ENCODE measurements at places on chromosomes 11 and 22.

- no peak for DNase-seq
Observed at GRCh38 chr22:29259253-29259899, 8.4 kb downstream of the RHBDD3 start.

DNA sequence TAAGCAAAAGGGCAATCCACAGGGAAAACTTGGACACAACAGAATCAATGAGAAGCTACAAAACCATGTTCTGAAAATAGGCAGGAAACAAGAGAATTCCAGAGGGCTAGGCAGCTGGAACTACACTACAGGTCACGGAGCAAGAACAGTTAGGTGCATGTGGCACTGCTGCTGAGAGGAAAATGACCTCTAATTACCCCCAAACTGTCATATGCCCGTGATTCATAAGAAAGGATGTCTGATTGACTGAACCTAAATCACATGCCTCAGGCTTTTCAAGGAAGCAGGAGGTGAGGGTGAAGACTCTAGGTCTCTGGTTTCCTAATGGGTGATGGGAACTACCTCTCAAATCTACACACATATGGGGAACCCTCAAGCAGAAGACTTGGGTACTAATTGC lies 17.9 kb upstream of the RRAS2 start:
- DNase-seq, result no peak

DNA sequence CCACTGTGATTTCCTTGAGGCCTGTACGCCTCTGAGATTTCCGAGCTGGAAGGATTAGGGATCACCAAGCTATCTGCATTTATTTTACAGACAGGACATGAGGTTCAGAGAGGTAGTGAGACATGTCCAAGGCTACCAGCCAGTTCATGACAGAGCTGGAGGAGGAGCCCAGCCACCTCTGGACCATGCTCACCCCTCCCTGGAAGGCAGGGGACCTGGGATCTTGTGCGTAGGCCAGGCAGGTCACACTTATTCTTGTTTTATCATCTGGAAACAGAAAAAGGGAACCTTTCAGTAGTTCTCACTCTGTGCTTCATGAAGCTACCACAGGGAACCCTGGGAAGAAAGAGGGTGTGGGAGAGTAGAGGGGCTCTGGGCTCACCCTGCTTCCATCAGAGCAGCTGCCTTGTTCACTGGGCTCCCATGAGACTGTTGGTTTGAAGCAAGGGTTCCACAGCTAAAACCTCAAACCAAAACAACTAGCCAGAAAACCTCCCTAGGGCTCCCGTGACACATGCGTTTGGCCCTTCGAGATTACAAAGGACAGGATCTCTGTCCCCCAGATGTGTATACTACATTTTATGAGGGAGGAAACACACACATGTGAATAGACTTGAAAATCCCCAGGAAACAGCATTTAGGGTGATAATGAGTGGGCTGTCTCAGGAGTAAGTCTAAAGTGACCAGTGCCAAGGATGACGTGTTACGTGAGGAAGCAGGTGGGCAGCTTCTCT lies 106.4 kb downstream of the DSCAML1 start:
- DNase-seq, result no peak

DNA sequence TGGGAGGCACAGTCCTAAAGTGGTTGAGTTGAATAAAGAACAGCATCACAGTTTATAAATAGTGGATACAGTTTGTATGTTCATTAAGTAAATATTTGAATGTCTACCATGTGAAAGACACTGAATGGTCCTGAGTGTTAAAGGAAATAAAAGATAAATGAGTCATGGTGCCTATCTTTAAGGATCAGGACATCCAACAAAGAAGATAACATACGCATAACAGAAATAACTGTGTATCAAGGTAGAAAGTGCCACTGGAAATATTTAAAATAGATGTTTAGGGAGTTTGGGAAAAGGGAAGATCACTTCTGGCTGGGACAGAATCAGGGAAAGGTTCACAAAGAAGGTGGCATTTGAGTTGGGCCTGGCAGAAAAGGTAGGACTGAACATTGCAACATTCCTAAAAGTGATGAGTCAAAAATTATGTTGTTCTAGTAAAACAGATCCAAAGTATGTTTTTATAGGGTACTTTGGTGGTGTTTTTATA lies 41.5 kb downstream of the CSTPP1 start:
- no peak for DNase-seq

GRCh38 chr22:19665784-19666672 lies 48.3 kb upstream of the SEPTIN5 start:
- DNase-seq, result no peak

DNA sequence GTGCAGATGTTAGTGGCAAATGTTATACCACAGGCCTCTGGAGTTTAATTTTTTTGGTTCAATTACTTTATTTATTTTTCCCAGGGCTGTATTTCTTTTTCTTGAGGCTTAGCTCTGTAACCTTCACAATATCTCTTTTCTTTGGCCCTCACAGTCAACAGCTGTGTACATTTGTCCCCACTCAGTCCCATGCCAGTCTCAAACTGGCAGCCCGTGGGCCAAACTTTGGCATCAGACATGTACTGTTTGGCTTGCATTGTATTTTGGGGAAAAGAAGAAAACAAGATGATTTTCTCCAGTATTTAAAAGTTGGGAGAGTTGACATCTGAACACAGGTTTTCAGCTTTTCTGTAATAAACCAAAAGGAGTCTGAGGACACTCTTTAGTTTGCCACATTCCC lies 87.1 kb downstream of the PRR5L start:
- no peak for DNase-seq

- DNase-seq, result no peak
Observed at GRCh38 chr11:12084256-12084655, 26.1 kb upstream of the MICAL2 start.

DNA sequence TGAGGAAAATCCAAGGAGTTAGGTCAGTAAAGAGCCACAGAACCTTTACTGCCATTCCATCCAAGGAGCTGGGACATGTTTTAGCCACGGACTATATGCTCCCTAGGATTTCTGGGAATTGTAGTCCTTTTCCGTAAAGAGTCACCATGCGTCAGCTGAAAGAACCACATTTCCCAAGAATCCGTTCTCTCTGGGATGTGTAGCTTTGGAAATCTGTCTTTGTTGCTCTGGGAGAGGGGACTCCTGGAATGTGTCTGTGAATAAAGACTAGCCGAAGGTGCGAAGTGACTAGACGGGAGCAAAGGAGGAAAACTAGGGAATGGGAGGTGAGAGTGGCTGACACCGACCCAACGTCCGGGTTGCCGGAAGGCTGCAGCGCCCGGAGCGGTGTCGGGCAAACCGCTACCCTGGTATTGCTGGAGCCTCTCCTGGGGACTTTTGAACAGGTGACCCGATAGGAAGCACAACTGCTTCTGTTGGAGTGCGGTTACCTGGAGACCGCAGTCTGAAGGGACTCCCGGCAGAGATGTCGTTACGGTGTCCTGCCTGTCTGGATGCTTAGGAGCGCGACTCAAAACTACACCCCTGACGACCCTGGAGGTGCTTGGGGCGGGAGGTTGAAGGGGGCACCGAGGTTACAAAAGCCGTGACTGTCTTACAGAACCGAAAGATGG lies at the start of gene IFTAP:
Gene IFTAP, plus strand, starts transcription at position 187 of the 674 bp plus-strand sequence. CDS start 15,602 bp downstream, outside the sequence.
- DNase-seq, result peak; percentile 52

GRCh38 chr11:119024430-119025098 lies 6.0 kb downstream of the TRAPPC4 start:
- no peak for DNase-seq

- DNase-seq, result peak; percentile 54
Observed at GRCh38 chr11:6438979-6439571, 1.7 kb downstream of the HPX start.

- no peak for DNase-seq
Observed at GRCh38 chr22:48091060-48091650, 1328.7 kb downstream of the TBC1D22A start.

DNA sequence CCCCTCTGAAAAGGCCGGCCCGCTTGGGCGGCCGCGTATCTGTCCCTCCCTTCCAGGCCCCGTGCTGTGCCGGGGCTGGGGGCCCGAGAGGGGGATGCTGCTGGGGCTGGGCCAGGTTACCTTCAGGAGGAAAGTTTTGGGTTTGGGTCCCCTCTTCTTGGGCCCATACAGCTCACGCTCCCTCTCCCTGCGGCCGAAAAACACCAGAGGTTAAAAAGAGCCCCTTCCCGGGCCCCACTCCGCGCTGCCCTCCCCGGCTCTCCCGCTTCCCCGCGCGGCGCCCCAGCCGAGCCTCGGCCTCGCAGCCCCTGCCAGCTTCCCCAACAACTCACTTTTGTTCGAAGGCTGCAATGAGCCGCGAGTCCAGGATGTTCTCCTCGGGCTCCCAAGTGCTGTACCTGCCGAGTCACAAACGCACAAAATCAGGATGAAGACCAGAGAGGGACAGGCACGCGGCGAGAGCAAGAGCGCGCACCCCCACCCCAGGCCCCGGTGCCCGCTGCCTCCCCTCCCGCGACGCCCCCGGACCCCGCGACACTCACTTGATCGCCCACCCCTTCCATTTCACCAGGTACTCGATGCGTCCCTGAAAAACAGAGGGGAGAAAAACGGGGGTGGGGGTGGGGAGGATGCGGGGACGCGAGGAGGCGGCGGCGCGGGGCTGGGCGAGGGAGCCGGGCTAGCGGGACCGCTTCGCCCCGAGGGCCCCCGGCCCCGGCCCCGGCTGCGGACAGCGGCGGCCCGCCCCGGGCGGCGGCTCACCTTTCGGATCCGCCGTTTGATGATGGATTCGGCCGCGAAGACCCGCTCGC lies 450 bp downstream of the CBX6 start:
- DNase-seq, result peak; percentile 50

GRCh38 chr22:42326301-42326700 lies 55.8 kb upstream of the TCF20 start:
- DNase-seq, result no peak

- no peak for DNase-seq
Observed at GRCh38 chr11:45756384-45757010, 48.5 kb upstream of the SLC35C1 start.

DNA sequence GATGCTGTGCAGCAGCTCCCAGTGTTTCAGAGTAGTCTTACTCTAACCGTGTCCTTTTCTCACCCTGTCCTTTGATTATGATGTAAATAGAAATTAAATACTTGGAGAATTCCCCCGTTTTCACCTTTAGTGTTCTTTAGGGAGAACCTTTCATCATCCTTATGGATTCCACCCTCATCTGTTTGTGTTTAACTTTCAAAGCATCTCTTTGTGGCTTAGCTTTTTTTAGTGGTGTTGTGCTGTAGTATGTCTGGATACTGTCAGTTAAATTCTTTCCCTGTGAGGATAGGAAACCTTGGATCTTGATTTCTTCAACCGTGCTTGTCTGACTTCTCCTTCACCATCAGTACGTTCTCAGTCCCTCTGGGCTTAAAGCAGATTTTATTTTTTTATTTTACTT lies 48.5 kb downstream of the PPP6R3 start:
- no peak for DNase-seq

DNA sequence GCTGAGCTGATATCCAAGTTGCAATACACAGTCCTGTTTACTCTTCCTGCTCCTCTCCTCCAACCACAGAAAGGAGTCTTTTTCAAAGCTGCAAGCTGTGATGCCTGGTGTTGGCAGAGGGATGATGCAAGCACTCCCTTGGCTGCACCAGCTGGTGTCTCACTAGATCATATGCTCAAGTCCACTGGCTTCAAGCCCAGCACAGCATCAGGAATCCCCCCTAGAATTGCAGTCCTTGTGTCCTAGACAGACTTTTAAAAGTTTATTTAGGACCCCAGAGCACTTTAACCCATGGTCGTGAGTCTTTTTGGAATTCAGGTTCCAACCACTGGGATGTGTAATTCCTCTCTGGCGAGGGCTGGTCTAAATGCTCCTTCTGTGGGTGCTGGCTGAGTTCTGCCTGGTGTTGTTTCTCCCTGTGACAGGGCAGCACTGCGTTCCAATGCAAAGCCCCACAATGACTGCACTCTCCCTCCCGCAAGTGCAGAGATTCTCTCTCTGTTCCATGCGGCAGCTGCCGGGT lies 1.9 kb upstream of the HEPN1 start:
- no peak for DNase-seq

GRCh38 chr22:27011717-27012116 lies 354.3 kb downstream of the MIAT start:
- DNase-seq, result no peak

- no peak for DNase-seq
Observed at GRCh38 chr11:128161436-128161835, 425.9 kb downstream of the ETS1 start.

DNA sequence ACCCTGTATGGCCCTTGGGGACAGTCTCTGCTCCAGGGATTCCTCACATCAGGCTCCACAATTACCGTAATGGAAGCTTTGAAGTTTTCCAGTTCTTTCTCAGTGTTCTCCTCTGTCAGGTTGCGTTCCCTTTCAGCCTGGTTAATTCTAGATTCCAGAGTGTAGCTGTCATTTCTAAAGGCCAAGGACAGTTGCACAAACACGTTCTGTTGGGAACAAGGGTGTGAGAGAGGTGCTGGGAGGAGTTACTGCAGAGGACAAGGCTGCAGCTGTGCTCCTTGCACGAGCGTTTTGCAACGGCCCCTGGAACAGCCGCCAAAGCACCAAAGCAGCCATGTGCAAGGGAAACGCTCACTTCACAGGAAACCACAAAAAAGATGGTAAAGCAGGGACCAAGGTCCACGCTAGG lies 35.9 kb upstream of the LYVE1 start:
- no peak for DNase-seq

DNA sequence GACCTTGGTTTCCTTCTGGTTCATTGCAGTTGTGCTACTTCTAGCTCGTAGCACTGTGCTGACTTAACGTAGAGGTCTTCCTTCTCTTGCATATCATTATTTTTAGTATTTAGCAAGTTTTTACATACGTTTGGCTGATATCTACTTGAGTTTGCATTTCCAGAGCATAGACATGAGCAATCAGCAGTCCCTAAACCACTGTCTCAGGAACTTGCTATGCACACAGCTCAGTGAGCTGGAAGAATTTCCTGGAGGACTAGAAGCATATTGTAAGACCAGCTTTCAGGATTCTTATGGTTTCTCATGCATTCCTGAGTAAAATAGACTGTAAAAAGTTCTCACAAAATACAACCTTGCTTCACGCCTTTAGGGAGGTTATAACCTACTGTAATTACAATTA lies 226.7 kb upstream of the PDGFD start:
- no peak for DNase-seq

- no peak for DNase-seq
Observed at GRCh38 chr11:14614091-14614622, 29.4 kb upstream of the PDE3B start.

GRCh38 chr11:121696931-121697670 lies 244.3 kb upstream of the SORL1-AS1 start:
- no peak for DNase-seq

- DNase-seq, result no peak
Observed at GRCh38 chr11:46570790-46571398, 22.9 kb downstream of the AMBRA1 start.

GRCh38 chr11:2671748-2672147 lies 28.0 kb downstream of the KCNQ1OT1 start:
- DNase-seq, result no peak

DNA sequence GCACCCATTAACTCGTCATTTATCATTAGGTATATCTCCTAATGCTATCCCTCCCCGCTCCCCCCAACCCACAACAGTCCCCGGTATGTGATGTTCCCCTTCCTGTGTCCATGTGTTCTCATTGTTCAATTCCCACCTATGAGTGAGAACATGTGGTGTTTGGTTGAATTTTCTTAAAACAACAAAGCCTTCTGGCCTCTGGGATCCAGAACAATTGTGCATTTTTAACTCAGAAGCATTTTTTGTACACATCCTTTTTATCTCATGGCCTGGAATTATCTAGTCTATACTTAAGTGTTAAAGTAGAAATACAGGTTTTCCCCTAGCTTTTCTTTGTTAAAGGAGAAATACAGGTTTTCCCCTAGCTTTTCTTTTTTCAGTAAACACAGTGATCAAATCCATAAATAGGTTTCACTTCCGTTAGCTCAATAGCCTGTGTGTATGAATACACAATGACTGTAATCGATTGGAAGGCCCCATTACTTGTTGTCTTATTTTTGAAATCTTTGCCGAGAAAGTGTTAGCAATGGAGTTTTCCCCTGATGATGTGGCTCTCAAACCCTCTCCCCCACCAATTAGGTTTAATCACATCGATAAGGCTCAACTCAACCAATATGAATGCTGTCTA lies 125.6 kb upstream of the PITPNB start:
- no peak for DNase-seq

All from stimulated activated CD4-positive, alpha-beta T cell treated with anti-CD3 and anti-CD28 coated beads, Interleukin-15, amount 100 ng/mL, for 24 hours (primary cell).